ENCODE measurements at places on chromosomes 1 and 21.

DNA sequence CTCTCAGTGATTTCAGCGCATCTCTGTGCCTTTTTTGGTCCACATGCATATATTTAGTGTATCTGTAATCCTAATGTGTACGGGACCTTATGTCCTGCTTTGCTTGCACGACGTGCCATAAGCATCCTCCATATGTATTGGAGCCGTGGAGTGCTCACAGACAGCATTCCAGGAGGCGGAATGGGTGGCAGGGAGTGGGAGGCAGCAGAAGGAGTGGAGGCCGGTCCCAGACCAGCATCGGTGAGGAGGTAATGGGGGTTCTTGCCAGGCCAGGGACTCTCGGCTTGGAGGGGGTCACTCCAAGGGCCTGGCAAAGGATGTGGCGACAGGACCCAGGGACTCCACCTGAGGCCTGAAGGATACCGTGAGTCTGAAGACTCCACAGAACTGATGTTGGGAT, 185.0 kb downstream of the CAMTA1 start:
- no peak for DNase-seq

DNA sequence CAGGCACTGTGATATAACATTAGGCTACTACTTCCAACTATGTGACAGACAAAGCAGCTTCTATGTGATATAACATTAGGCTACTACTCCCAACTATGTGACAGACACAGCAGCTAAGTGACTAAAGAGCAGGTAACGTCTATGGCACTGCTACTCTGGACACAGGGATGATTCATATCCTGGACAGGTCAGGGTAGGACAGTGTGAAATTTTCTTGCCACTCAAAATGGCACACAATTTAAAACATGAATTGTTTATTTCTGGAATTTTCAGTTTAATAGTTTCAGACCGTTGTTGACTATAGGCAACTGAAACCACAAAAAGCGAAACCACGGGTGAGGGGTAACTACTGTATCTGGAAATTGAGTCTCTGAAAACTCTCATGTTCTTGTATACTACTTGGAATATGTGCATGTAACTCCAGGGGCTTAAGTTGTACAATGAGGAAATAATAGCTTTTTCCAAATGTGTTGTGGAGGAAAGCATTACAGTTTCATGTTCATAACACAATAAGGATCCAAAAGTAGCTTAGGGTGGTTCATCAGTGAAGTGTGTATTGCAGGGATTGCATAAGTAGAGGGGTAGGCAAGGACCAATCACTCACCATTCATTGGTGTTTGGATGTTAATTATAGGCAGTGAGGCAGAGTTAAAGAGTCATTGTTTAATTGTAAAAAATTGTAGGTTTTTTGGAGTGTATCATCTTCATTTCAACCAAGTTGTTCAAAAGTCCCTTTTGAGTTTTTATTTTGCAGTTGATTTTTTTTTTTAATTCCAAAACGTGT, 5.3 kb downstream of the DTL start:
- no peak for DNase-seq

DNA sequence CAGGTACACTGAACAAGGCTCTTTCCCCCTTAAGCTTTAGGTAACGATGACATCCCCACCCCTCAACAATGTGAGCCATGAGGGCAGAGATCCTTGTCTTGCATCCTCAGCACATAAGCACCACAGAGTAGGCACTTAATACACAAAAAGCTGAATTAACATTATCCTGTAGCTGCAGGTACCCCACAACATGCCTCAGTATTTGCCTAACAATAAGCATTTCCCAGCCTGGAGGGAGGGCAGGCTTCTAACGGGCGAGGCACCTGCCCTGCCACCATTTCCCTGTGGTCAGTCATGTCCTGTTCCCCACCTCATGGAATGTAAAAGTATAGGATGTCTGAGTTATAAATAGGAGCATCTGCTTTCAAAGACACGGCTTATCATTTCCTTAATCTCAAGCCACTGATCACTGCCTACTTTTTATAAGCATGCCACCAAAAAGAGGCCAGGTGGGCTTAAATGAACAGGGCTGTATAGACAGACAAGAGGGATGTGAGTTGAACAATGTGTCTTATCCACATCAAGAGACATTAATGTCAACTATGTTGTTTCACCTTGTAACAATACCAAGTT, 3.4 kb downstream of the CAPZB start:
- DNase-seq = no peak

GRCh38 chr1:230047114-230047865, 19.7 kb upstream of the GALNT2 start:
- DNase-seq = no peak

DNA sequence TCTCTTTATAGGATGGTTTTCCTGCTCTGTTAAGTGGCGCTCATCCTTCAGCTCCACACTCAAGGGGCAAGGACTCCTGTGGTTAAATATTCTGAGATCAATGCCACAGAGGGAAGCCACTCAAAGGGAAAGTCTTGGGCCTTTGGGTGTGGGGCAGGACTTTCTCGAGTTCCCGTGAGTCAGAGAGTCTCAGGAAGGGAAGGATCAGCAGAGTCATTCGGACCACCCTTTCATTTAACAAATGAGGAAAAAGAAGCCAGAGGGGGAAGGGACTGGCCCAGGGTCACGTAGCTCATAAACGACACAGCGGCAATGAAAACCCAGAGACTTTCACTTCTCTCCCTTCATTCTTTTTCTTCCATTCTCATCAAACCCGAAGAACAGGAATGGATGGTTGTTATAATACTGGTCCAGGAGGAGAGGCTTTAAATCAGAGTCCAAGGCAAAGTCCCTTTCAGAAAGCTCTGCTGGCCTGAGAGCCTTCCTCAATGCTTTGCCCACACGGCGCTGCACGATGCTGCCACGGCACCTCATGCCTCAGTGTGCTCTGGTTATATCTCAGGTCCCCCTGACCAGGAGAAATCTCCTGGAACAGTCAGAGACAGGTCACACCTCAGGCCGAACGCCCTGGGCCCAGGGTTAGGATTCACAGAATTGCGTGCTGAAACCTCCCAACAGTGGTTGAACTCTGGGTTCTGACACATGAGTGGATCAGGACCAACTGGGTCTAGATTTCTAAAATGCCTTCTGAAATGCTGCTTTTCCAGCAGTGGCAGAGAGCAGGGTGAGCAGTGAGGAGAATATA, 65.3 kb downstream of the TENT5C start:
- DNase-seq = no peak

GRCh38 chr1:244970236-244970743, 105.9 kb upstream of the HNRNPU start:
- DNase-seq = peak; percentile 67

- DNase-seq = no peak
Measured at GRCh38 chr1:49465486-49466185, 558.1 kb downstream of the AGBL4 start.

GRCh38 chr1:3360646-3361257, 93.7 kb upstream of the ARHGEF16 start:
- DNase-seq = no peak

DNA sequence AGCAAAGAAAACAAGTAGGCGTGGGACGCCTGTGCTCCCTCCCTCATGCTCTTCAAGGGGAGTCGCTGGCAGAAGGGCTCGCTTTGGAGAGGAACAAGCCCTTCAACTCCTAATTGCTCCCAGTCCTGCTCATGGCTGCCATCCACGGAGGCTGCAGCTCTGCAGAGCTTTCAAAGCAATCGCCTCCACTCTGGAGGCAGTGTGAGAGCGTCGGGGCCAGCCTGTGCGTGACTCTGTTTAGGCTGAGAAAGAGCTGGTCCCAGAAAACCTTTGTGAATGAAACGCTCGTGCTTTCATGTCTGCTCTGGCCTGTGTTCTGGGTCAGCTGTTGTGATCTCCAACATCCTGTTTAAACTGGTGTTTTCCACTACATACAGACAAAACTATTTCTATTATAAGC, 23.9 kb upstream of the RUNX1 start:
- DNase-seq = no peak

GRCh38 chr1:2459757-2460156, 16.3 kb upstream of the PLCH2 start:
- no peak for DNase-seq

DNA sequence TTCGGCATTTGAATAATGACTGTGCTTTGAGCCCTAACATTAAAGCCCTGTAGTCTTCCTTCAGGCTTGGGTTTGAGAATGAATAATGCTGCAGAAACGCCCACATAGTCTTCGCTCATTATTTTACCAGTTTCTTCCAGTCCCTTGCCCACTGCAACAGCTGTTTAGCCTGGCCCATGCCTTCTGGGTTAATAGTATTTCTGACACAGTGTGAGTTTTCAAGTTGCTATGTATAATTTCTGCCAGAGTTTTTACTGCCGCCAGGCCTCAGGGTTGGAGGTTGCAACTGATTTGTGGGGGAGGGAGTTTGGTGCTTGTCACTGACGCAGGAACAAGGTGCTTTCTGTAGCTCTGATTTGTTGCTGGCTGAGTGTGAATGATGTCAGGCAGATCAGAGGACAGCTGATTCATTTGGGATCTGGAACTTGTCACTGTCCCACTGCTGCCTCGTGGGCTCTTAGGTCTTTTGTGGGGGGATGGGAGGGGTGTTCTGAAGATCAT, 109.8 kb downstream of the MAST2 start:
- DNase-seq = no peak

DNA sequence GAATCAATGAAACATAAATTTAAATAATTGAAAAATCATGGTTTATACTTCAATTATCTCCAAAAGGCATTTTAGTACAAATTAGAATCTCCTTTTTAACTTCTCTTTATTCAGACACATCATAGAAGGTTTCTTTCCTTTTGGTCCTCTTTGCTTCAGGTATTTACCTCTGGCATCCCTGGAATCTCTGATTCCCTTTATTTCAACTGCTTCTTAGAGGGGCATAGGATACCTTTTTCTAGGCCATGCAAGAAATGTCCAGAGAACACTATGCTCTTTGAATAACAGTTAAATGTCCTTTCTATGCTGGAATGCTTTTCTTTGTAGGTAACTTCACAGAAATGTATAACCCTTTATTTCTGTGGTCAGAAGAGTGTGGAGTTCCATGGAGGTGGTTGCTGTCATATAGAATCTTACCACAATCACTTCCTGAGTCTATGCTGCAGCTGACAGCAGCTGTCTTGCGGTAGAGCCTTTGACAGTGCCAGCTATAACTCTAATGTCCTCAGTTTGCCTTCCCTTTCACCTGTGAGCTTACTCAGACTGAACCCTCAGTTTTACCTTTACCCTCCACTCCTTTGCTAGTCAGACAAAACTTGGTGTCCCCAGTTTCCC, 8.6 kb downstream of the LAMC2 start:
- no peak for DNase-seq

DNA sequence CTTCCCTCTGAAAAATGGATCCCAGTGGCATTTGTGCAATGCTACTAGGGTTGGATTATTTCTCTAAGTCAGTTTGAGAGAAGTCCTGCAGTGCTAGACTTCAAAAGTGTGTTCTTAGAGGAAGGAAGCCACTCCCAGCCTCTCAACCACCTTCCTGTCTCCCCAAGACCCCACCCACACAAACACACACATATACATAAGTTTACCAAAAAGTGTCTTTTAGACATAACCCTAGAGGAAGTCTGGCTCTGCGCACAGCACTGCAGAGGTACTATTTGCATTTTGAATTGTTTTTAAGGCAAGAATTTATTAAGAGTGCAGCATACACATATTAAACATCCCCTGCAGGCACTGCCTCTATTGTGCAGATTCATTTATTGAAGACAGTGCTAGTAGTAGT, 127.3 kb downstream of the HHIPL2 start:
- no peak for DNase-seq

DNA sequence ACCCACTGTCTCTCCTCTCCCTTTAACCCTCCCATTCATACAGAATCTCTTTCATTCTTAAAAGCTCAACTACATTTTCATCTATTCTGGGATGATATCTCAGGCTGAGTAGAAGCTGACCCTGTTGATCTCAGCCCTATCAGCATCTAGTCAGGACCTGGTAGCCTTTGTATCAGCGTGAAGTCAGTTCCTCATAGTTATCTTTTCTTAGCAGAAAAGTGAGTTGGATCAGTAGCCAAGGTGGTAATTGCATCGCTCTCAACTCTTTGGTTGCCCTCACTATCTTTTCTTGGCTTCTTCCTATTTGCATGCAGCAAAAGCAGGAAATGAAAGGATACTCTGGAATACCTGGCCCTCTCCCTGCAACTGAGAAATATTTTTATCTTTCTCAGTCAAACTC, 13.6 kb upstream of the GOLT1A start:
- no peak for DNase-seq

GRCh38 chr1:41455479-41456332, 28.8 kb downstream of the EDN2 start:
- DNase-seq = no peak

- DNase-seq = no peak
Measured at GRCh38 chr1:184208622-184209021, 157.1 kb downstream of the TSEN15 start.

DNA sequence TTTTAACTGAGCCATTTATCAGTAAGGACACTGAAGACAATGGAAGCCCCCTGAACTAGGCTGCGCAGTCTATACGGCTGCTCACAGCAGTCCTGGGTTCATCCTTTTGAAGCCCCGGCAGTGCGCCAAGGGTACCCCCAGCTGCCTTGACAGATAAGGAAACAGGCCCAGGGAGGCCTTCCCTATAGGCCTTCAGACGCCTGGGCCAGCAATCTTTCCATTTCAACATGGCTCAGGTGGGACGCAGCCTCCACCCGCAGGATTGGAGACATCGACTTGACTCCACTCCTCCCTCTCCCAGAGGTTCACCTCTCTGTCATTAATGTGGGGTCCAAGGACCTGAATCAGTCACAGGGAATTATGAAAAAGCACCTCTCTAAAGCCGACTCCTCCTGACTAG, 2.8 kb upstream of the LYPD8 start:
- no peak for DNase-seq

DNA sequence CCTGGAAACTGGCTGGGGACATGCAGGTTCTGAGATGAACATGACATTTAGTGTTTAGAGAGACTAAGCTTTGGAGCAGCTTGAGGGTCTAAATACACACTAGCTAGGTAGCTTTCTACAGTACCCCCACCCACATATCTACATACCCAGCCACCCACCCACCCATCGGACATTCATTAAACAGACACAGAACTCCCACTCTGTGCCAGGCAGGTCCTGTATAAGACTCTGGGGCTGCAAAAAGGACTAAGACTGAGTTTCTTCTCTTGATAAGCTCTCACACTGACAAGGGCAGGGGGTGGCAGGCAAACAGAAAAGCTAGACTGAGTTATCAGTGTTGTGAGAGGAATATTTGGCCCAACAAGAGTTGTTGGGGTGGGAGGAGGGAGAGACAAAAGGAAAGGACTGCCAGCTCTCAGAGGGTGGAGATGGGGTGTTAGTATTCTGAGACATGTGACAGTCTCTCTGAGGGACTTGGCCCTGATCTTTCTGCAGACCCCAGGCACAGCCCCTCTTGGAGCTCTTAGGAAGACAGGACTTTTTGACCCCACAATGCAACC, 6.8 kb downstream of the MAP7D1 start:
- DNase-seq = no peak

DNA sequence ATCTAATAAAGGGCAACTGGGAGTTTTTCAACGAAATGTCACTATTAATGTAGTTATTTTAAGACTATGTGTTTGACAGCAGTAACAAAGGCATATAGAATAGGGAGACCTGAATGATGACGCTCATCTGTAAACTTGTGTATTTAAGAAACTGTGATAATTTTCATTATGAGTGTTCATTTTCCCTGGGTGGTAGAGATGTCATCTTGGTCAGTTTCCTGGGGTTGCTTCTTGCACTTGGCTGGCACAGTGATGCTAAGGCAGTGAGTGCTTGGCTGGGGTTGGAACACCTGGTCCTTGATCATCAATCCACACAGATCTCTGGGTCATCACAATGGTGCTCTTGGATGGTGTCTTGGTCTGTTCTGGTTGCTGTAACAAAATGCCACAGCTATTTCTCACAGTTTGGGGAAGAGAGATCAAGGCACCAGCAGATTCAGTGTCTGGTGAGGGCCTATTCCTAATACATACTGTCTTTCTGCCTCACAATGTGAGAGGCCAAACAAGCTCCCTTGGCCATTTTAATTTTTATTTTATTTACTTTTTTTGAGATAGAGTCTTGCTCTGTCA, 7.9 kb upstream of the SMYD2 start:
- DNase-seq = no peak

All from NCI-H510A (cell line).